Stimulated activated CD4-positive, alpha-beta T cell treated with anti-CD3 and anti-CD28 coated beads, Interleukin-2, amount 100 ng/mL, for 24 hours (primary cell): ENCODE measurements at places on chromosomes 6 and 20.

DNA sequence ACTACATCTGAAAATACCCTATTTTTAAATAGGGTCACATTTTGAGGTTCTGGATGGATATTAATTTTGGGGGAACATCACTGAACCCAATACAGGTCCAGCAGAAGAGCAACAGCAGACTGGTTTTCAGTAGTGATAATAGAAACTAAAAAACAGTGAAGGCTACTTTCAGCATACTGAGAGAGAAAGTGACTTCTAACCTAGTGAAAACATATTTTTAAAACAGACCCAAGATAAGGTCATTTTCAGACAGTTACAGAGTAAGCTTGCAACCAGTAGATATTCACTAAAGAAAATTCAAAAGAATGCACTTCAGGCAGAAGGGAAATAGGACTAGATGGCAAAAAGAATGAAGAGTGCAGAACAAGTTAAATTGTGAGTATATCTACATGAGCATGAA is 42.0 kb upstream of the TMEM244 start:
- no peak for DNase-seq

GRCh38 chr6:127297502-127298070 is 30.9 kb downstream of the RNF146 start:
- DNase-seq = no peak

DNA sequence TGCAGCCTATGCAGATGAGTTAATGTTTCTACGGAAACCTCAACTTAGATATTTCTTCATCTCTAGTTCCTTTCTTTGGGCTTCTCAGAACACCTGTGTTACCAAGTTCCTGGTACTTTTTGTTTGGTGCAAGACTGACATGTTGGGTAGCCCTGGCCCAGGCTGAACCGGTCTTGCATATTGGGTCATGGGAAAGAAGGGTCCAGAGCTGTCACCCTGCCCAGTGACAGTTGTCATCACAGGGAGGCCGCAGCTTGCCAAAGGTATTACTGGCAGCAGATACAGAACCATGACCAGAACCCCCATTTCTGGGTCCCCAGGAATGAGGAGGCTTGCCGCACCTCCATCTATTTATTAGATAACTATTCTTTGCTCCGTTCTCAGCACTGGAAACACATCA is 40.2 kb downstream of the PDYN start:
- no peak for DNase-seq

GRCh38 chr6:100627911-100628758 is 163.4 kb upstream of the SIM1 start:
- DNase-seq = no peak

DNA sequence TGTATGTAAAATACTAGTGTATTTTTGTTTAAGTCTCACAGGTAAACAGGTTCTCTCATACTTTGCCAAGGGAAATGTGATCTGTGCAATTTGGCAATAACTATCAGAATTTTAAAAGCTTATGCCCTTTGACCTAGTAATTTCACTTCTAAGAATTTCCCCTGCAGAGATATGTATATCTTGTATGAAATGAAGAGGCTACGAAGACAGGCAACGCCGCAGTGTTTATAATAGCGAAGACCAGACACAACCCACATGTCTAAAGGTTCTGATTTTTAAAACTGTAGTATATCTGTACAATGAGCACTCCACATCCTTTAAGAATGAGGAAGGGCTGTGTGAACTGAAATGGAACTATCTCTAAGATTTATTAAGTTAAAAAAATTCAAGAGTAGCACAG is 7.5 kb downstream of the TRAF3IP2 start:
- DNase-seq = no peak

DNA sequence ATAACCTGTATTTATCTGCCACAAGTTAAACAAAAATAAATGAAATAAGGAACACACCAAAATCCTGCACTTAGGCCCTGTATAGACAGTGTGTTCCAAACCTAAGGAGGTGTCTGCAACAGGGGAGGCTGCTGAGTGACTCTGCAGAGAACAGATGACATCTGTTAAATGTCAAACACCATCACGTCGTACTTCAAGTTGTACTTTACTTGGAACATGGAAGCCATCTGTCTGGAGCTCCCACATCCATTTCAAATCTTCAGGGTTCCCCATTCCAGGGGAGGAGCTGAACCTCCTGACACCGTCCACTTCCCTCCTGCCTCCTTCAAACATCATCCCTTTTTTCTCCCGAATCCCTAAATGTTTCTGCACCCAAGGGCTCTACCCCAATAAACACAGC is 1.8 kb upstream of the MAP7 start:
- DNase-seq = no peak

DNA sequence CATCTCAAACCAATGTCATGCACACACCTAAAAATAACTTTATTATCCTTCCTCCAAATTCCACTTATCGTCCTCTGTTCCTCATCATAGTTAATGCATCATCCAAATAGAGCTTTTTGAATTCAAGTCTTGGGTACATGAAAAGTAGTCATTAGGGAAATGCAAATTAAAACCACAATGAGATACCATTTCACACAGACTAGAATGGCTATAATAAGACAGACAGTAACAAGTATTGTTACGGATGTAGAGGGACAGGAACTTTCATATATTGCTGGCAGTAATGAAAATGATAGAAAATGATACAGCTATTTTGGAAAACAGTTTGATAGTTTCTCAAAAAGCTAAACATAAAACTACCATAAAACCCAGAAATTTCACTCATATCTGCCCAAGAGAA is 59.1 kb downstream of the FHL5 start:
- DNase-seq = no peak
